ENCODE measurements at places on chromosomes 4 and X.

DNA sequence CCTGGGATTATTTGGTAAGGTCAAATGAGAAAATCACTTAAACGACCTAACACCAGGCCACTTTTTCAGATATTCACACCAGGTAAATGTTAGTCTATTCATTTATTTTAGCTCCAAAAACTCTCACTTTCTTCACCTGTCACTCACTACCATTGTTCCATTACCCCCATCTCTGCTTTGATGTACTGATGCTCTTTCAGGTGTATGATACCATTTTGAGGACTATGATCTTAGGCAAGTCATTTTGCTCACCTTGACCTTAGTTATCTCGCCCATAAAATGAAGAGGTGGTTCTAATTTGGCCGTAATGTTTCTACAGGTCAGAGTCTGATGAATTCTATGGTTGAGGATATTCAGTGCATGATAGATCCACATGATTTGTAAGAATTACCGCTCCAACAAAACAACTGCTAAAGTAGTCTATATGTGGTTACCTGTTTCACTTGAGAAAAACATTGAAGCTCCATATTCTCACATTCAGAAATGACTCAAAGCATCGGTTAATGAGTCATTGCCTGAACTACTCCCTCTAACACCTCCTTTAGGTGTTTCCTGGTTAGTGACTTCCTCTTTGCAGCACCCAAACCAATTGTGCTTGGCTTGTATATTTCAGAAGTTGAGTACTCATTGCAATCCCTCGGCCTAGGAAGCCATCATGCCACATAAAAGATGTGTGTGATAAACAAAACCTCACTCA lies 4.5 kb downstream of the DTHD1 start:
- DNase-seq = no peak

DNA sequence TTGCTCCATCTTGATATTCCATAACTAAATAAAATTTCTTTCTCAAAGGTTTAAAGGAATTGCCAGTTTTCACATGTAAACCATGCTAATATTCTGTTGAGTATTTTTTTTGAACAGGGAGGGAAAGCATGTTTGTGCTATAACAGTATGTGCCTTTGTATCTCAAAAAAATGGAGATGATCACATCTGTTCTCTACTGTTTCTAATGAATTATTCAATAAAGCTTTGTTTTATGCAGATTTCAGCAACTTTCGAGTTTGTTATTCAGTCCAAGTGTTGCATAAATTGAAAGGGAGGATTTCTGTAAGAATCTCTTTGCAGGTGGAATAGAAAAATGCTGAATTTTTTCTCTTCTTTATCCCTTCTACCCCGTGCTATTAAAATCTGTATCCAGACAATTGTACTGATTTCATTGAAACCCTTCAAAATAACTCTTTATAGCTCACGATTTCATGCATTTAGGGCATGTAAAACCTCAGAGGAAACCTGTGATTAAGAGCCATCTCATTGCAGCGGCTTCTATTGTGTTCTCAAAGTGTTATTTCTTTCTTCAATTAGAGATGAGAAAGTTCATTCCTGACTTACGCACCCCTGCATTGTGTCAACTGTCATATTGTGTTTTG lies 42.1 kb downstream of the NEIL3 start:
- no peak for DNase-seq

DNA sequence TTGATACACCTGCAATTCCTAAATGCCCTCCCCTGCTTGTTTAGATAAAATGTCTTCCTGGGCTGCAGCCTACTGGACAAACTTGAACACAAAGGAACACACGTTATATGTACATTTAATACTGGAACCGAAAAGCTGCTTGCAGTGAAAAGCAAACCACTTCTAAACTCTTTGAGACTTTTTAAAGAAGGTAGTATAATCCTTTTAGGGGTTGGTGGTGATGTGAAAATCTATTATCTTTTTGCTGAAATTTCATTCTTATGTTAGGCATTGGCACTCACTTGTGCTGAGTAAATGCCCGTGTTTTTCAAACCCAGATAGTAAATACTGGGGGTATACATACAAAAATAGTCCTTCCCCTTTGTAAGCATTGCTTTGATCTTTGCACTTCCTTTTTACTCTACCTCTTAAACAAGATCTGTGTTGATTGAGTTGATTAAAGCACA lies 2.2 kb downstream of the NFKB1 start:
- DNase-seq = no peak

GRCh38 chr4:176981074-176981473 lies 188.4 kb upstream of the VEGFC start:
- DNase-seq = no peak

- DNase-seq = peak; percentile 18
These were observed 44.6 kb upstream of the LINC00632 start for GRCh38 chrX:140664939-140665338.

- peak; percentile 78 for DNase-seq
These were observed 7.2 kb upstream of the MAGIX start for GRCh38 chrX:49155243-49155899.

GRCh38 chrX:110541266-110541665 lies 182.6 kb downstream of the RTL9 start:
- peak; percentile 11 for DNase-seq

DNA sequence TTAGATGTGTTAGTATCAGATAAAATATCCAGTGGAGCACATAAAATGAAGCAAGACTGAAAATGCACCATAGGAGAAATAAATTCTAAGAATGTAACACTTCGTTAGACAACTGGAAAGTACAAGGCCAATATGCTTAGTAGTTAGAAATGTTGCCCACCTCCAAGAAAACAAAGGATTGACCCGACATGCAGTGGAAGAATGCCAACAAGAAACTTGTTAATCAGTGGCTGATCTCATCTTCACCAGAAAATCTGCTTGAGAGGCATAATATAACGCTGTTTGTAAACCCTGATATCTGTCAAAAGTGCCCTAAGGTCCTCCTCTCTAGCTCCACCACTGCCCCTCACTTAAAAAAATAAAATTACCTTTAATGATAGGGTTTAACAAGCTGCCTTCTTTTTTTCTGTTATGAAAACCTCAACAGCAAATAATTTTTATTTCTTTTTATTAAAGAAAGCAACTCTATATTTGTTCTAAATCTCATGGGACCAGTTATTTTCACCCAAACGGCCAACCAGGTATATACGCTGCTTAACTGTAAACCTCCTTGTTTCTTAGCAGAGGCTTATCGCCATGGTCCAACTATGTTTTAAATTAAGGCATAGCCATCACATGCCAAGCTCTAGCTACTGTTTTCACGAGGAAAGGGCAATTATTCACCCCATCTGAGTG lies 1.8 kb downstream of the RASGEF1B start:
- no peak for DNase-seq

- no peak for DNase-seq
These were observed 51.7 kb downstream of the TBCK start for GRCh38 chr4:106264331-106264728.

GRCh38 chrX:150362599-150363481 lies at the start of gene MAMLD1:
MAMLD1 (plus strand) TSS chrX:150363317; CDS start chrX:150445517, 82,200 bp downstream.
- peak; percentile 87 for DNase-seq

GRCh38 chr4:146436423-146437162 lies 85.1 kb downstream of the SLC10A7 start:
- DNase-seq = no peak

DNA sequence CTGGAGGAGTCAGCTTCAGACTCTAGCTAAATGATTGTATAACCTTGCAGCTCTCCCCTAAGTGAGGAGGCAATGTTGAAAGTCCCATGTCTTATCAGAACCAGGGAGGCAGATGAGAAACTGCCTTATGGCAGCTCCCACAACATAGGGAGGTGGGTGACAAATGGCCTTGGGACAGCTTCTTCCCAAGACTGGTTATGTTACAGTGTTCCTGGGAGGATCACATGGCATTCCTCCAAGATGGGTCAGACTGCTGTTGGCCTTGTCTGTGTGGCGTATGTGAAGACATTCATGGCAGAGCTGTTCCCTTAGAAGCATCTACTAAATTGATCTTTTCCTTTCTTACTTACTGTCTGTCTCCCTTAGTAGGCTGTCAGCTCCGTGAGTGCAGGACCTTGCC lies 42.0 kb downstream of the HPRT1 start:
- DNase-seq = no peak

DNA sequence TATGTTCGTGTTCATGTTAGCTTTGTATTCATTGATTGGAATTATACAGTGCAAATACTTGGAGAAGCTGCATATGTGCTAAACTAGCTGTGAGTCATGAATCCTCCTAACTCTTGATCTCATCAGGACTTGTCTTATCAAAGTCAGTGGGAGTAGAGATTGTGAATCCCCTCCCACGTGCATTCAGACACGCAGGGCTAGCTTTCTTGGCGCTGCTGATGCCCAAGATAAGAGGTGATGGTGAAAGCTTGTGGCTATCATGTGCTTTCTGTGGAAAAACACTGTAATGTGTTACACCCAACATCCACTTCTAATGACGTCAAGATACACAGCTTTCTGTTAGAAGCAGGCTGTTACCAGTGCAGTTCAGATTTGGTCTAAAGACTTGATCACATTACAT lies 348.7 kb upstream of the HAND2 start:
- no peak for DNase-seq

DNA sequence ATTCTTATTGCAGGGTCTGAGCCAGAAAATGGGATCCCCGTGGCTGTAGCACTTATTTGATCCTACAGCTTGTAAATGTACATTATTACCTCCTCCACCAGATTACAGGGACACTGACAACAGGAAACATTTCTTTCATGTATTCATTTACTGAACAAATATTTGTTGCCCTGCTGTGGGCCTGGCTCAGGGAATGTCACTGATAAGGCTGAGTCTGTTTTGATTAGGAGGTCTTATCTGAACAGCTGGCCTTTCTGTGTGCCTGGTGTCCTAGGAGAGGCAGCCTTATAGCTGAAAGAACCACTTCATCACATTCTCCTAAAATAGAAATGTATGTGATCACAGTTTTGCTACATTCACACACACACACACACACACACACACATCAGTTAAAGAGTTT lies 45.5 kb upstream of the PROM1 start:
- DNase-seq = no peak

- no peak for DNase-seq
These were observed 35.5 kb downstream of the F8 start for GRCh38 chrX:154986826-154987575.

GRCh38 chrX:989959-990510 lies 222.4 kb downstream of the CRLF2 start:
- peak; percentile 92 for DNase-seq

GRCh38 chr4:75058486-75058885 lies 125.6 kb downstream of the PARM1 start:
- DNase-seq = no peak

GRCh38 chr4:7254736-7255487 lies 62.6 kb downstream of the SORCS2 start:
- peak; percentile 68 for DNase-seq

GRCh38 chrX:71244359-71245128 lies 9.4 kb downstream of the ZMYM3 start:
- DNase-seq = no peak

- no peak for DNase-seq
These were observed 35.0 kb downstream of the OPHN1 start for GRCh38 chrX:68398291-68398690.

DNA sequence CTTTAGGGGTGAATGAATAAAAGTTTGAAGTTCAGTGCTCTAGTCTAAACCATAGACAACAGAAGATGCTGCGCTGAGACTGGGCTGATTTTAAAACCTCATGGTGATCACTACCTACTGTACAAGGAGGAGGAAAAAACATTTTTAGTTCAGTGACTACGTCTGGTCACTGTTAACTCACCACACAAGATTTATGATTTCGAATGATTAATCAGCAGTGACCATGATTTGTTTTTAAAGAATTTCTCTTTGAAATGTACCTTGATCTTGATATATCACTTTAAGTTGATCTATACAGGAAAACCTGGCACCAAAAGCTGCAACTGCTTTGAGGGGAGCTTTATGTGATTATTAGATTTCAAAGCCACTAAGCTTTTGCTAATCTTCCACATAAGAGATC lies 286.3 kb downstream of the PDGFC start:
- DNase-seq = peak; percentile 34

GRCh38 chrX:30679369-30679768 lies 26.1 kb downstream of the GK start:
- DNase-seq = no peak

- no peak for DNase-seq
These were observed 34.2 kb upstream of the CRMP1 start for GRCh38 chr4:5927116-5927515.

DNA sequence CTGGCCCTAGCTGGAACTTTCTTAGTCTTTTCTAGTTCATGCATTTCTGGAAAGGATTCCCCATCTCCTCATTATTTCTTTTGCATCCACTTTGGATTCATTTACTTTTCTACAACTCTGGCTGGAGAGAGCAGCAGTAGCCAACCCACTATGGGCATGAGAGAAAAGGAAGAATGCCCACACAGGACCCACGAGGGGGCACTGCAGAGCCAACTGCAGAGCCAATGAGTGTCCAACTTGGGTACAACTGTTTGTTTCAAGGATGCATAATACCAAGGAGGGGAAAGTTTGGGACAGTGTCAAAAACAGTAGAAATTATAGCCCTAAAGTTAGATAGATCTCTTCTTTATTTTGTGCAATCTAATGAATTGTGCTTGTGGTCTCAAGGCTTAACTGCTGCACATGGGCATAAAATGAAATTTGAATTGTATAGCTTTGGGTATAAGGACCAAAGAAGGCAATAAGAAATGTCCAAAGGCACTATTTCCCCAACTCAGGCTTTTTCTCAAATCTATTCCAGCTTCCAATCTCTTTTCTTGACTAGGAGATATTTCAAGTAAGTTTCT lies 230.6 kb downstream of the NSUN7 start:
- no peak for DNase-seq

DNA sequence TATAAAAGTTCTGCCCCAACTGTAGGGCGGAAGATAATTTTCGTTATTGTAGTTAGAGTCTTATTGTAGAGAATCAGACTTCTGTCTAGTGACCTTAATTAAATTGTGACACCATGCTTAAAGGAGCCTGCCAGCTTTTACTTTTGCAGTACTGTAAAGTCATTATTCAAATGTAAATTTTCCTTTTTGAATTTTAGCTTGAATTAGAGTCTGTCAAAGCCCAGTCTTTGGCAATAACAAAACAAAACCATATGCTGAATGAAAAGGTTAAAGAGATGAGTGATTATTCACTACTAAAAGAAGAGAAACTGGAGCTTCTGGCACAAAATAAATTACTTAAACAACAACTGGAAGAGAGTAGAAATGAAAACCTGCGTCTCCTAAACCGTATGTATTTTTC lies 21.8 kb downstream of the OFD1 start:
- no peak for DNase-seq

DNA sequence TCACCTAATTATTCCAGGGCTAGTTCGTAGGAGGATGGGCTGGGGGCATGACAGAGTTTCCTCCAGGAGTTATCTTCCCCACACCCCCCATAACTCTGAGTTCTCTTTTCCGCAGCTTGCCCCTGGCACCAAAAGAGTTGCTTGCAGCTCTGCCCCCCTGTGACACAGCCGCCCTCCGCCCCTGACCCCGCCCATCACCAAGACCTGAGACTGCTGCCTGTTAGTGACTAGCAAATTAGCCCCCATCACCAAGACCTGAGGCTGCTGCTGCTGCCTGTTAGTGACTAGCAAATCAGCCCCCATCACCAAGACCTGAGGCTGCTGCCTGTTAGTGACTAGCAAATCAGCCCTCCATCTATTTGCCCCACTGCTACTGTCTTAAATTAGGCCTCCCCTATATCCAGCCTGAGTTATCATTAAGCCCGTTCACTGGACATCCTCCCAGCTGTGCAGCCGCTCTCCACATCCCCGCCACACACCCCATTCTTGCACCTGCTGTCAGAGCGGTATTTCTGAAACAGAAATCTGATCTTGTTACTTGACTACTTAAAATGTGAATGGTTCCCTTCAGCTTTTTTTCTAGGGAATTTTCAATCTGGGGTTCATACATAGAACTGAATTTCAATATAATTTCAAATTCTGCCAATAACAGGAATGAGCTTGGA lies 1.5 kb upstream of the PAPSS1 start:
- no peak for DNase-seq
